ENCODE measurements at places on chromosomes 7 and 10.

DNA sequence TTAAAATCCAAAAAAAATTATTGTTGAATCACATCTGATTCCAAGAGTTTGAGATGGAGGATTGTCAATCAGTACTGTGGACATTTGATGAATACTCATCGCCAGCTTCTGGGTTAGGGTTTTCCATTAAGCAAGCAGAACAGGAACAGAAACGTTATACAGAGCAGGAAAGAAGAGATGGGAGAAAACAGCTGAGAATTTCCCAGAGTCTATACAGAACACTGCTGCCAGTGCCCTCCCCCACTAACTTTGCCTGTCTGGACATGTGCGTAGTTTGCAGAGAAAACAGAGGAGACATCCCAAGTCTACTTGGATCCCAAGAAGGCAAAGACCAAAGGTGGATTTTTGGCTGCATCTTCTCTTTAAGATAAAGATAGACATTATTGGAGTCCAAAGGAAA lies 19.0 kb downstream of the C10orf90 start:
- no peak for DNase-seq

- peak; percentile 14 for DNase-seq
Observed at GRCh38 chr10:89805599-89806013, 104.2 kb downstream of the KIF20B start.

DNA sequence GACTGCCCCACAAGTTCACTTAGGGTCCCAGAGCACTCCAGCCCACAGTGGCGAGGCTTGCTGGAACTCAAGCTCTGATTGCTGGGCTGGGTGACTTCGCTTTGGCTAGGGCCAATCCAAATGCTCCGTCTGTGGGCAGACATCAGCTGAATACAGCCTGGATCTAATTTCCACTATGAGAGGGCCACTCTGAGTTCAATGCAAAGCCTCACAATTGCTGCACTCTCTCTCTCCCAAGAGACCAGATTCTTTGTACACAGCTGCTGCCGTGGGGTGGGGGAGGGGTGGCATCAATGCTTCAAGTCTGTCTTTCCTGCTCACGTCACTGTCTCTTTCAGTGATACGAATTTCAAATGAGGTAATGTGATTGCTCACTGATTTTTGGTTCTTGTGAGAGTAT lies 47.3 kb upstream of the BPGM start:
- no peak for DNase-seq

DNA sequence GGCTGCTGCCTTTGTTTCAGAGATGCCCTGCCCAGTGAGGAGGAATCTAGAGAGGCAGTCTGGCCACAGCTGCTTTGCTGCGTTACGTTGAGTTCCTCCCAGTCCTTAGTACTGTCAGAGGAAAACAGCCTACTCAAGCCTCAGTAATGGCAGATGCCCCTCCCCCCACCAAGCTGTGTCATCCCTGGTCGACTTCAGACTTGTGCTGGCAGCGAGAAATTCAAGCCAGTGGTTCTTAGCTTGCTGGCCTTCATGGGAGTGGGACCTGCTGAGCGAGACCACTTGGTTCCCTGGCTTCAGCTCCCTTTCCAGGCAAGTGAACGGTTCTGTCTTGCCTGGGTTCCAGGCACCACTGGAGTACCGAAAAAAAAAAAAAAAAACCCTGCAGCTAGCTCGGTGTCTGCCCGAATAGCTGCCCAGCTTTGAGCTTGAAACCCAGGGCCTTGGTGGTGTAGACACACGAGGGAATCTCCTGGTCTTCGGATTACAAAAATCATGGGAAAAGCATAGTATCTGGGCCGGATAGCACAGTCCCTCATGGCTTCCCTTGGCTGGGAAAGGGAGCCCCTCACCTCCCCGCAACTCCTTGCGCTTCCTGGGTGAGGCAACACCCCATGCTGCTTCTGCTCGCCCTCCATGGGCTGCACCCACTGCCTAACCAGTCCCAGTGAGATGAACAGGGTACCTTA lies 9.1 kb downstream of the SDHAF3 start:
- no peak for DNase-seq

DNA sequence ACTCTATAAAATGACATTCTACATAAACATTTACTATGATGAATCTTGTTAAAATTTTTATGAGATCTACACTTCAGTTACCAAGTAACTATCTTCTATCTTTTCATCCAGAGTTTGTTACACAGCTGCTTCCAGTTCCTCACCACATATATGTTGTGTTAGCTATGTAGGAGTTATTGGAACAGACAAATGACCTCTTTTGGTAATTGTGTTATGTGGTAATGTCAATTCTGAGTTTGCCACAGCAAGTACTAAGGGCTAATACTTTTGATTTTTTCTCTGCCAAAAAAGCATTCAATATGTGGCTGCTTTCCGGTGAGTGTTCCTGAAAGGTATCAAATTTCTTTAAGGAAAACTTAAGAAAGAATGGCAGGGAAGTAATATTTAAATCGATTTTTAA lies 573.9 kb upstream of the PCDH15 start:
- DNase-seq: no peak

Data from GM18507 (cell line).